SK-N-SH (cell line): ENCODE measurements at places on chromosomes 13 and 19.

DNA sequence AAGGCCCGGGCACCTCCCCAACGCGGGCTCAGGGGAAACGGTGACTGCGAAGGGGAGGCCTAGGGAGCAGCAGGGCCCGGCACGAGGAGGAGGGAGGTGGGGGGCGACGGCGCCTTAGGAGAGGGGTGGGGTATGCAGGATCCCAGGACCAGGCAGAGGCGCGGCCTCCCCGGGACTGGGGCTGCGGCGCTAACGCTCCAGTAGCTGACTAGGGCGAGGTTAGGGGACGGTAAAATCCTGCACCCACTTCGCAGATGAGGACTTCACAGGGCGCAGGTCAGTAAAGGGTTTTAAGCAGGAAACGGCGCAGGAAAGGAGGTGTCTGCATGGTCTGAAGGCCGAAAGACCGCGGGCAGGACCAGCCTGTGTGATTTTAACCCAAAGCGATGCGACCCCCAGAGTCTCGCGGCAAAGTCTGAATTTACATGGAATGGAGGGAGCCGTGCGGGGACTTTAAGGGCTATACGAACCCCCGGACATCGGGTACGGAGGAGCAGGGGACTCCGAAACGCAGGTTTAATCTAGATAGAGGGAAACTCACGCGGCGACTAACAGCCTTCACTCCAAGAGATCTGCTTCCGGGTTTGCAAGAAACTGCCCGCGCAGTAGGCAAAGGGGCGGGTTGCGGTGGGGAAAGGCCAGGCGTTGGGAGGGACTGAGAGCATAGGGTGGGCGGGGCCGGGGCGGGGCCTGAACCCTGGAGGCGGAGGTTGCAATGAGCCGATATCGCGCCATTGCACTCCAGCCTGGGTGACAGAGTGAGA, at the start of gene ZNF665:
ZNF665 (minus strand) TSS at position 588 of the 764 bp plus-strand sequence. CDS start 10,460 bp downstream, outside the sequence.
- DNase-seq: peak; percentile 92

GRCh38 chr13:102327119-102327617, 74.7 kb downstream of the FGF14 start:
- DNase-seq: no peak

- no peak for DNase-seq
These were observed 934 bp downstream of the N4BP2L2 start for GRCh38 chr13:32537580-32538142.

DNA sequence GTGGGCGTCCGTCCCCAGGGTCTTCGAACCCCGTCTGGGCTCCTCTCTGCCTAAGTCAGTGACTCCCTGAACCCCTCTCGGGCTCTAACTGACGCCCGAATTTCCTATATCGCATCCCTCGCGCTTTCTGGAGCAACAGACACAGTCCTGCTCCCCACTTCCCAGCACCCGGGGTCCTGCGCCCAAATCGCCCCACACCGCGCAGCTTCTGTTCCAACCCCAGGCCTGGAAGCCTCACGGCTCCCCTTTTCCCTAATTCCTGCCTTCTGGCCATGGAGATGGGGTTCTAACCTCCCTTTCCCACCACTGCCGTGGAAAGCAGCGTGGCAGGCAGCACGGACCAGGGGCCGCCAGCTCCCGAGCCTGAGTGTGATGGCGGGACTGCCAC, 1.6 kb upstream of the GRTP1 start:
- no peak for DNase-seq

DNA sequence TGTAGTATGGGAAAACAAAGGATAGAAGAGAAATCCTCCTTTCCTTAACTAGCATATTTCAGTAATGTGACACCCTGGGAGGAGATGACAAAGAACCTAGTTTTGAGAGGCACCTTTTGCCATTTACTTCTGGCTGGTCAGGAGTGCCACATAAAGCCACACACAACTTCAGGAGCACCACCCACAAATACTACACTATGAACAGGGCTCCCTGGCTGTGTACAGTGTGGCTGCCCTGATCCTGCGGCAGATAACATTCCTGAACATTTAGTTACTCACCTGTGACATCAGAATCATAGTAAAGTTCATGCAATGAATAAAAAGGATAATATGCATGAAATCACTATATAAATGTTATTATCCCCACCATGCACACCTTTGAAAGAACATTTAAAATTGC, 17.4 kb upstream of the IRS2 start:
- DNase-seq: no peak

GRCh38 chr13:22837980-22838647, 342.7 kb upstream of the SGCG start:
- DNase-seq: peak; percentile 18

DNA sequence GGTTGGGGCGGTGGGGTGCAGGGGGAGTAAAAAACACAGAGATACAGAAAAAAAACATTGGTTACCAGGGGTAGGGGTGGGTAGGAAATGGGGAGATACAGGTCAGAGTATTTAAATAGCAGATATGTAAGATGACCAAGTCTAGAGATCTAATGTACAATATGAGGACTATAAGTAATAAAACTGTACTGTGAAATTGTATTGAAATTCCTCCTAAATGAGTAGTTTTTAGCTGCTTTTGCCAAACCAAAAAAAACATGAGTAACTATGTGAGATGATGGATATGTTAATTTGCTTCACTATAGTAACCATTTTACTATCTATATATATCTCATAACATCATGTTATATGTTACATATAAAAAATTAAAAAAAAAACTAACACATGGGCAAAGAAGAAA, 29.6 kb downstream of the VWA8 start:
- DNase-seq: no peak

DNA sequence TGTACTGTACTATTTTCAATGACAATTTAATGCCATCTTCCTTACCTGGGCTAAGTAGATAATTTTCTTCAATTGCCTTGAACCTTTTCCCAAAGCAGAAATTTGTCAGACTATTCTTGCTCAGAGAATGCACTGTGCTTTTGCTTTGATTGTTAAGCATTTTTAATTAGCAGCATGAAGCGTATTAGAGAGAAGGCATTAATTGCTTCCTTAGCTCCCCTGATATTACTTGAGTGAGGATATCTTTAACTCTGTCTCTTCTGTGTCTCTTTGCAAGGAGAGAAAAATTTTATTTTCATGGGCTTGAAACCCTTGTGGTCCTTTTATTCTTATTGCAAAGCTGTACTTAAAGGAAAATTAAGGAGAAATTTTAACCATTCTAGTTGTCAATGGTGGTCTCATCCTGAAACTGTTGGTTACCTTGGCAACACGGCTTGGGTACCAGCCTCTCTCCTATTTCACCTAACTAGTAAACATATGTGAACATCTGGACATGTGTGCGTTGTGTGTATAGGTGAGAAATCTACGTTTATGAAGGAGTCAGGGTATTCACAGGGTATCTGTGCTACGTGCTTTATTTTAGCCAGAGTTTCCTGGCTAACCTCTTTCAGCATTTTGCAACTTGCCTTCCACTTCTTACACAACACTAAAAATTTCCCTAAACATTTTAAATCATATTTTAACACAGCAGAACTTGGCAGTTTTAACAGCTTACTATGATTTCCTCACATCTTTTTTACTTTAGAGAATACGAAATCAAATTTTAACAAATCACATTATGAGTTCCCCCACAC, 225.5 kb downstream of the KLF5 start:
- DNase-seq: no peak

GRCh38 chr19:29526730-29527499, 1.1 kb downstream of the VSTM2B start:
- DNase-seq: peak; percentile 49

- DNase-seq: no peak
These were observed 39.6 kb upstream of the FREM2 start for GRCh38 chr13:38647312-38647711.

GRCh38 chr19:16922949-16923348, 34.1 kb downstream of the F2RL3 start:
- DNase-seq: no peak

DNA sequence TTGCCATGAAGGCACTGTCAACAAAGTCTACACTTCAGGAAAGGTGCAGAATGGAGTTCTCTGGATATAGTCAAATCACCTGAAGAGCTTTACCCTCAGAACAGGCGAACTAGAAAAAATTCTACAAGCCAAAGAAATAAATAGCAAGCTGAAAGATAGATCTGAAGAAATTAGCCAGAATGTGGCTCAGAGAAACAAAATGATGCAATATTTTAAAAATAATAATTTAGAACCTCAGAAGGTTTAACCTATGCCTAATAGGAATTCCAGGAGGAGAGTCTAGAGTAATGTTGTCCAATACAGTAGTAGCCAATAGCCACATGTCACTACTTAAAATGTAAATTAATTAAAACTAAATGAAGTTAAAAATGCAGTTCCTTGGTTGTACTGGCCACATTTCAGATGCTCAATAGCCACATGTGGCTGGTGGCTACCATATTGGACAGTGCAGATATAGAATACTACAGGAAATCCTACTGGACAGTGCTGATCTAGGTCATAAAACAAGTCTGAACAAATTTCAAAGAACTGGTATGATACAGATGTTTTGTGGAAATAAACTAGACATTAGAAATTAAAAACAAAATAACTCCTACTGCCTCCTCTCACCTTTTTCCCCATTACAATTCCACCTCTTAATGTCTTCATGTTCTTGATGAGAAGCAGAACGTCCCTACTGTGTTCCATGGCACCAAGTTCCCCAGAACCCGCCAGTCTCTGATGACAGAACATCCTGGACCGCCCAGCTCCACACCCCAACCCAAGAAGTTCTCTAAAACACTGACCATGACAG, 679 bp upstream of the CDADC1 start:
- DNase-seq: no peak

- no peak for DNase-seq
These were observed 45.6 kb upstream of the UBE2L5 start for GRCh38 chr13:30376426-30377311.

GRCh38 chr19:15727724-15728123, at the start of gene OR10H2:
OR10H2 (plus strand) TSS chr19:15728024; CDS start chr19:15728044, 20 bp downstream.
- DNase-seq: no peak

GRCh38 chr13:109182777-109183465, 553.5 kb downstream of the MYO16 start:
- no peak for DNase-seq

DNA sequence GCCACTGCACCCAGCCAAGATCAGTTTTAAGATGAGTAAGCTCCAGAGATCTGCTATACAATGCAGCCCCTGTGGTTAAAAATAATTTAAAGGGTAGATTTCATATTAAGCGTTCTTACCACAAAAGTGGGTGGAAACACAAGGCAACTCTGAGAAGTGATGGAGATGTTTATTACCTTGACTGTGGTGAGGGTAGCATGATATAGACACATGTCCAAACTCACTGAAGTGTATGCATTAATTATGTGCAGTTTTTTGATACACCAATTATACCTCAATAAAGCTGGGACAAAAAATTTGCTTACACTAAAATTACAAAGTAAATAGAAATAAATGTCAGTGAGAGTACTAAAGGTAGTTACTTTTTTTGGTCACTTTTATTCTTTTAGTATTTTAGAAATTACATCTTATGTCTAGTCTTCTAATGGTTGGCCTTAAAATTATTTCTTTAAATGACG, 696.5 kb downstream of the UQCRFS1 start:
- DNase-seq: no peak

GRCh38 chr13:107421951-107422350, 793.4 kb downstream of the LIG4 start:
- DNase-seq: no peak

- no peak for DNase-seq
These were observed 1.2 kb downstream of the INAFM1 start for GRCh38 chr19:47275791-47276461.

DNA sequence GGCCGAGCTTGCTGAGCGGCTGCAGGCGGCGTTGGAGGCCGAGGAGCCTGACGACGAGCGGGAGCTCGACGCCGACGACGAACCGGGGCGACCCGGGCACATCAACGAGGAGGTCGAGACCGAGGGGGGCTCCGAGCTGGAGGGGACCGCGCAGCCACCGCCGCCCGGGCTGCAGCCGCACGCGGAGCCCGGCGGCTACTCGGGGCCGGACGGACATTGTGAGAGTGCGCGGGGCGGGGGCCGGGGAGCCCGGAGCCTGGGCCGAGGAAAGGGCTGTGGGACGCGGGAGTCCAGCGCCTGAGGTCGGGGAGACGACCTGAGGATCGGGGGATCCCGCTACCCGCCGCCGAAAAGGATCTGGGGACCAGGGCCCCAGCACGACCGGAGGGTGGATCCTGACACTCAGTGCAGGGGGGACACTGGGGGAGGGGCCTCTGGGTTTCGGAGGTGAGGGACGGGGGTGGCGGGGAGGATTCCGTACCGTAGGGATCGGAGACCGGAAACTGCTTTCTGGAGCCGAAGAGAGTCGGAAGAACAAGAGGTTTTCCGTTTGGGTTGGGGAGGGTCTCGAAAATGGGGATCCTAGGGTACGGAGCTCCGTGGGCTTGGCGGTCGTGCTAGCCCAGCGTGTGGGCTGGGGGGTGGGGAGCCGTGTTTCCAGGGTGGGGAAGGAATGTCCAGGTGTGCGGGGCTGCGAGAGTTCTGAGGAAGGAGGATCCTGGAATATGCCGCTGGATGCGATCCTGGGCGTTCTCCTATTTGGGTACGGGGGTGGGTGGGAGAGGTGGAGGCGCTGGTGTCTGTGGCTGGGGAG, 616 bp downstream of the HNRNPUL1 start:
- peak; percentile 67 for DNase-seq

DNA sequence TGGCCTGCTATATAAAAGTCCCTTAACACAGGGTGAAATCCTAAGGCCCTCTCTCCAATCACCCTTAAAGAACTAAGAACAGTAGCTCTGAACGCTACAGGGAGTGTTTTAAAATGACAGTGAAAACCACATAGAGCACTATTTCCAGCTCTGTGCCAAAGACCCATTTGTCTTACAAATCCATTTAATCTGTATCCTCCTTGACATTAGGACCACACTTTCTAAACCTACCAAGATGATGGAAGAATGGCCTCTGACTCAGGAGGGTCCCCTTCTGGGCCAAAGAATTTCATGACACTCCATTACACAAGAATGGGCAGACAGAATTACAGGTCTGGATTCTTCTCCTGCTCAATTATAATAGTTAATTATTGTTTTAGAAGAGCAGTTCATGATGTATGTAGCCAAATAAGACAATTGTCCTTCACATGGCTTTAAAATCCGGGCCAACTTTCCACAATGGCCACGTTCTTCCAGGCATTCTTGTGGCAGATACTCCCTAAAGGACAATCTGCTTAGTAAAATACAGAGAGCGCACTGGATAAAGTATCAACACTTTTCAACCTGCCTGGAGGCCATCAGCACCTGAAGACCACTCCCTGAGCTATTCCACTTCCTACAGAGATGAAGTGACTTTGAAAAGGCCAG, 61.0 kb downstream of the STK24 start:
- DNase-seq: no peak

- DNase-seq: peak; percentile 95
These were observed 13.3 kb upstream of the ISYNA1 start for GRCh38 chr19:18450931-18451836.

- DNase-seq: no peak
These were observed 11.6 kb upstream of the GTF2F2 start for GRCh38 chr13:45108716-45109101.

GRCh38 chr13:96993634-96994016, 651 bp downstream of the OXGR1 start:
- peak; percentile 22 for DNase-seq

- DNase-seq: no peak
These were observed 26.0 kb downstream of the FPR3 start for GRCh38 chr19:51820831-51821446.

DNA sequence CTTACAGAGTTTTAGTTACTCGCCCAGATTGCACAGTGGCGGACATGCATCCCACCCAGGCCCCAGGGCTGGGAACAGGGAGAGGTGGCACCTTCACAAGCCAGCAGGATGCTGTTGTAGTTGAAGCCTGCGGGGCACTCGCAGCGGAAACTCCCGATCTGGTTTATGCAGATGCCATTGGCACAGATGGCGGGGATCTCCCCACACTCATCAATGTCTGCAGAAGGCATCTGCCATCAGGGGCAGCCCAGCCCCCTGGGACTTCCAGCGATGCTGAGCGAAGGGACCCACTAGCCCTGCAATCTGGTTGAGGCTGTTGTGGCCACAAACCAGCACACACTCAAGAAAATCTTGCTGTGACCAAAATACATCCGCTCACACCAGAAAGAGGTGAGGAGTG, 44.6 kb downstream of the CCL25 start:
- DNase-seq: no peak
